Substantia nigra (tissue), 51 donors: ENCODE measurements at places on chromosomes 6 and 20.

DNA sequence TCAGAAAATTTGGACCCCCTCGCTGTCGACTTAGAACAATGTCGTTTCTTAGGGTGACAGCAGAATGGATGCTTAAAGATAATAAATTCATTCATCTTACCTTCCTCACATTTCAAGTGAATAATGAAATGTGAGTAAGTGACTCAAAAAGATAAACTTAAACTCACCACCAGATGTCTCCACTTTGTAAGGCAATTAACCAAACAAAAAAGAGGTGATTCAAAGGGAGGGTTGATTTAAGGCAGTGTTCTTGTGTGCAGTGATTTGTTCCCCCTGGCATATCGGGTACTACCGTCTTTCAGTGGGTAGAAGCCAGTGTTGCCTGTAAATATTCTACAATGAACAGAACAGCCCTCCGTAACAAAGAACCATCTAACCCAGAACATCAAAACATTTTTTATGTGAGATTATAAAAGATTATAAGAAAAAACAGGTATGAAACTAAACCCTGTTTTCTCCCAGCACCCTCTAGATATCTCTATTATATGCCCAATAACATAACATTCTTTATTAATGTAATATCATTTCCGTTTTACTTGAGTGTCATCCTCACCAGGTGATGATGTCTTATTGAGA lies 589.7 kb downstream of the CBLN4 start:
- no peak for DNase-seq

DNA sequence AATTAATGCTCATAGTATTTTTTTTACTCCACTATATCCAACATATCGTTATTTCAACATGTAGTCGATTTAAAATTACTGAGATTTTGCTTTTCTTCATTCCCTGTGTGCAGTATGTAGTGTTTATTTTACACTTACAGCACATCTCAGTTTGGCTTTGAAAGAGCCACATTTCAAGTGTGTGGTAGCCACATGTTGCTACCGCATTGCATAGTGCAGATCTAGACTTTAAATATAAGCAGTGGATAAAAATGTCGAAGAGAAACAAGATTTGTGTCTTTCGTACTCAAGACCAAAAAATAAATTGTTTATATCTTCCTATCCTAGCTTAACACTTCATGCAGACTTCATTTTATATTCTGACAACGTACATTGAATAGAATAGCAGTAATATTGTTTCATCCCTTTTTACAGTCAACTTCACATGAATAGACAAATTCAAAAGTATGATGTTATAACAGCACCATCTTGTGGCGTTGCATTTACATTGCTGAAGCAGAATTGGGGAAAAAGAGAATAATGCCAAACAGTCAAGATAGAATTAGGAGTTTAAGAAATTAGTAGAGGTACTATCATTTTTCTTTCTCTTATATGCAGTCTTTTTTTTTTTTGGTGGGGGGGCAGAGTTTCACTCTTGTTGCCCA lies 29.9 kb downstream of the FBXO5 start:
- no peak for DNase-seq

DNA sequence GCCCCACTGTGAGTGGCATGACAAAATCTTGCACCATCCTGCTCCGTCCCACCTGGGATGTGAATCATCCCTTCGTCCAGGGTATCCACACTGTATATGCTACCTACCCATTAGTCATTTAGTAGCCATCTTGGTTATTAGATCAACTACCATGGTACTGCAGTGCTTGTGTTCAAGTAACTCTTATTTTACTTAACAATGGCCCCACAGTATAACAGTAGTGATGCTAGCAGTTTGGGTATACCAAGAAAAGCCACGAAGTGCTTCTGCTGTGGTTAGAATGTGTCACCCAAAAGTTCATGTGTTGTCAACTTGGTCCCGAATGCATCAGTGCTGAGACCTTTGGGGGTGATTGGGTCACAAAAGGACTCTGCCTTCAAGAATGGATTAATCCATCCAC lies 11.7 kb downstream of the OSER1 start:
- DNase-seq = no peak

GRCh38 chr6:168054765-168055560 lies 24.0 kb downstream of the FRMD1 start:
- DNase-seq = no peak

DNA sequence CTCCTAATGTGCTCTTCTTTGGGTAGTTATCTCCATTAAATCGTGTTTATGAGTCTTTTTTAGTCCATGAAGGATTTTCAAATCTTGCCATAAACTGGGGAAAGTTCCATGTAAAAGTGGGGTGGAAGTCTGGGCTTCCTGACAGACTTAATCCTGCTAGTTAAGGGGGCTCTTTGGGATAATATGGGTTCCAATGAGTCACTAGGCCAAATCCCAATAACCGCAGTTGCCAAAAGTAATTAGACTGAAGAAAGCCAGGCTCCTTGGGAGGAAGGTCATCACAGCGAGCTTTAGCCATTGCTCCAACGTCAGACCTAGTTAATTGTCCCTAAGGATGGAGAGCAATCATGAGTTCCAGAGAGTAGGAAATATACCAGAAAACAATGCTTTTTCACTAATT lies 10.8 kb downstream of the RSPO3 start:
- no peak for DNase-seq

DNA sequence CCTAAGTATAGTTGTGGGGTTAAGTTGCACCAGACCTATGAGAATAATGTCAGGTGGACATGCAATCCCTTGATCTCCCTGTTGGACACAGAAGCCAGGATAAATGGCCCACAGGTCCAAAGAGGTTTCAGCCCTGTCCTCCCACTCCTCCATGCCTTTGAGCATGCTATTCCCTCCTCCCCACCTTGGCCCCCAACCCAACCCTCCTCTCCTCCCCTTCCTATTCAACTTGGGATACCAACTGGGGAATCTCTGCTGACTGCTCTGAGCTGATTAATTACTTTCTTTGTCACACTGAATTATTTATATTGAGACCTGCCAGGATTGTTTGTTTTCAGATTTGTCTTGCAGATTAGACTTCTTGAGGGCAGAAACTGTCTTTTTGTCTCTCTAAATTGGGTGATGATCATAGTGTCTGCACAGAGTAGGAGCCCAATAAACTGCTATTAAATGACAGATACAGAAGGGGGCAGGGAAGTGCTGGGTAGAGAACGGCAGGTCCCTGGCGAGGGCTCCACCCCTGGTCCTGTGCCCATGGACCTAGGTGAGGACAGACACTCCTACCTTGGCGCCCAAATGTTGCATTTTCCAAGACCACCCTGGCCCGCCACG lies 120.9 kb downstream of the UNC5CL start:
- DNase-seq = no peak

- DNase-seq = no peak
Observed at GRCh38 chr6:130167655-130168054, 55.1 kb downstream of the SAMD3 start.

- DNase-seq = no peak
Observed at GRCh38 chr20:21632735-21633053, 72.8 kb upstream of the PAX1 start.

GRCh38 chr6:95091823-95092436 lies 485.4 kb upstream of the MANEA start:
- DNase-seq = no peak

DNA sequence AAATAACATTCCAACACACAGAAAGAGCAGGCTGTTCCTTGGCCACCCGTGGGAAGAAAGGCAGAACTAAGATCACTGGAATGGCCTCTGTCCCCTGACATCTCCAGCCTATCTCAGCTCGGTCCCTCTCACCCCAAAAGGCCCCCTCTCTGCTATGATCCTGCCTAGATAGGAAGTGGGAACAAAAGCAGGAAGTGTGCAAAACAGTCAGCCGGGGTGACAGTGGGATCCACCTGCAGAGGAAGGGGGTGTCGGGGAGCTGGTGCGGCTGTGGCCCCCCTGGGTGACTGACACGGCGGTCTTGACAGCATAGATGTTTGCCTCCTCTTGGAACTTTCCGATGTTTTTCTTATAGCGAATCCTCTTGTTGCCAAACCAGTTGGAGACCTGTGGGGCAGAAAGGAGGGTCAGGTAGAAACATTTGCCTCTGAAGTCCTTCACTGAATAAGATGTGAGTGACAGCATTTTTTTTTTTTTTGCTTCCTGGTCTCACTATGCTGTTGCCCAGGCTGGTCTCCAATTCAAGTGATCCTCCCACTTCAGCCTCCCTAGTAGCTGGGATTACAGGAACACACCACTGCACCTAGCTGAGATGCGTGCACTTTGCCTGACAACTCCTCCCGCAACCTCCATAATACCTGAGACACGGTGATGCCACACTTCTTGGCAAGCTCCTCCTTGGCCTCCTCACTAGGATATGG lies 2.8 kb downstream of the PBX2 start:
- DNase-seq = no peak

DNA sequence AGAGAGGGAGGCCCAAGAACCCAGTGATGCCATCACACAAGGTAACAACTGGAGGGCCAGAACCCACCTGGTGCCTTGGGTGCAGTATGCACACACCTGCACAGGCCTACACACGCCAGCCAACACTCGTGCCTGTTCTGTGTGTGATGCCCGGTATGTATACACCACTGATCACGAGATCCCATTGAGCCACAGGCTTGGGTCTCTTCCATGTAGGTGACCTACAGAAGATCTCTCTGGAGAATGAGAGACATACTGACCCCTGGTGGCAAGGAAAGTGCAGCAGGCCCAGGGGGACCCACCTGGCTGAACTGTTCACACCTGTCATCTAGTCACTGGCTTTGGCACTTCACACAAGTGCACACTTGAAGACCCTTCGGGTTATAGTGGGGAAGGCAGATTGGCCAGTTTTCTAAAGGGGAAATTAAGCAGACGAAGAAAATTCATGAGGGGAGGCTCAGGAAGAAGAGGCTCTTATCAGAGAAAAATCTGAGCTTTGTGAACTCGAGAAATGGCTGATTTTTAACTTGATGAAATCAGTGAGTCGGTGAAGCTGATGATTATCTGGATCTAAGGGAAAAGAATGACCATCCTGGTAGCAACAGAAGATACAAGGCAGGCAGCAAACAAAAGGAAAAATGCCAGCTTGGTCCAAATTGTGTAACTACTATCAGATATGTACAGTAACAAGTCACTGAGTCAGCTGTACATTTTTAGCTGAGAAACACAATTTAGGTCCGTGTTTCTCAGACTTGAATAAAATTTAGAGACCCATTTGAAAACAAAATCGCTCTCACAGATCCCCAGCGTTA lies 69.1 kb upstream of the PBOV1 start:
- no peak for DNase-seq

GRCh38 chr6:125798734-125799508 lies 8.2 kb downstream of the NCOA7 start:
- DNase-seq = no peak

- no peak for DNase-seq
Observed at GRCh38 chr6:88402909-88403308, 236.8 kb upstream of the CNR1 start.

- no peak for DNase-seq
Observed at GRCh38 chr6:148235446-148235845, 107.2 kb upstream of the SASH1 start.

DNA sequence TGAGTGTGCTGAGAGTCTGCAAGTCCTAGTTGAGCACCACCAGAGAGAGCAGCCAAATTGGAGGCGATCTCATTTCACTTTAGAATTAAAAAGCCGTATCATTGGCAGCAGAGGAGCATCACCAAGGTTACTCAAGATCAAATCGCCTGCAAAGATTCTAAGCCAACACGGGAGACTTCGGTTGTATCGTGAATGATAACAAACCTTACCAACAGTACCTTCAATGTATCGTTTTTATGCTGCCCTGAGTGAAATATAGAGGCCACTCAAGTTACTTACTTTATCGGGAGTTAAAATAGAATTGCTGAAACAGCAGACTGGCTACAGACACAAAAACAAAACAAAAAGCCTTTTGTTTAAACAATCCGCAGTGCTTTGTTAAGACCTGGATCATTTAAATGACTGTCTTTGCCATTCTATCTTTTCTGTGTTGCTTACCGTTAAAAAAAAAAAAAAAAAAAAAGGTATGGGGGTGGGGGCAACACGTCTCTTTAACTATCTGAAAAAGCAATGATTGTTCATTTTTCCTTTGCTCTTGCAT lies 14.2 kb downstream of the NHSL1 start:
- no peak for DNase-seq

- DNase-seq = no peak
Observed at GRCh38 chr6:104201557-104201956, 658.2 kb downstream of the HACE1 start.
